ENCODE measurements at places on chromosomes 5 and 9. TPM values are rescaled to one million over a fixed set of nuclear protein-coding genes. Genes with fewer than 3 reads are reported as not detected.
A peak's percentile ranks its signal among the peaks of the same experiment; 100 is the strongest.

Gene PKD2L2
- not detected for total RNA-seq

DNA sequence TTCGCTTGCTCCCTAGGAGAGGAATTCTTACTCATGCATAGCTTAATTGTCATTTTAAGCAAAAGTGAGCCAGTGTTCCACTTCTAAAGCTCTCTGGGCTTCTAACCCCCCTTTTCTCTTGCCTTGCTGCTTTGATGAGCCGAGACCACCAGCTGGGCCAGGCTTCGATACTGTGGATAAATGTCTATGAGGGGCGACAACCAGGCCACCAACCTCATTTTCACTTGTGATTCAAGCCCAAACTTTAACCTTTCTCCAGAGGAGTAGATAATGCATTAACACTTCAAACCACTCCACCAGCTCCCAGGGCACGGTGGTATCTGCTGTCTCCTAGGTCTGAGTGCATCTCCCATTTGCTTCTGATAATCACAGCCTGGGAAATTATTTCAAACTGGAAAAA, 205.6 kb downstream of the PSAT1 start:
- H3K4me3 ChIP-seq = no peak overlapping the region
- H3K27me3 ChIP-seq = no peaks in the 10 kb centered on the region
- H3K4me1 ChIP-seq = no peaks in the 10 kb centered on the region
- DNase-seq = no peak
- no peak overlapping the region for H3K27ac ChIP-seq

Gene PCDHB5
- 0.76 TPM for total RNA-seq

DNA sequence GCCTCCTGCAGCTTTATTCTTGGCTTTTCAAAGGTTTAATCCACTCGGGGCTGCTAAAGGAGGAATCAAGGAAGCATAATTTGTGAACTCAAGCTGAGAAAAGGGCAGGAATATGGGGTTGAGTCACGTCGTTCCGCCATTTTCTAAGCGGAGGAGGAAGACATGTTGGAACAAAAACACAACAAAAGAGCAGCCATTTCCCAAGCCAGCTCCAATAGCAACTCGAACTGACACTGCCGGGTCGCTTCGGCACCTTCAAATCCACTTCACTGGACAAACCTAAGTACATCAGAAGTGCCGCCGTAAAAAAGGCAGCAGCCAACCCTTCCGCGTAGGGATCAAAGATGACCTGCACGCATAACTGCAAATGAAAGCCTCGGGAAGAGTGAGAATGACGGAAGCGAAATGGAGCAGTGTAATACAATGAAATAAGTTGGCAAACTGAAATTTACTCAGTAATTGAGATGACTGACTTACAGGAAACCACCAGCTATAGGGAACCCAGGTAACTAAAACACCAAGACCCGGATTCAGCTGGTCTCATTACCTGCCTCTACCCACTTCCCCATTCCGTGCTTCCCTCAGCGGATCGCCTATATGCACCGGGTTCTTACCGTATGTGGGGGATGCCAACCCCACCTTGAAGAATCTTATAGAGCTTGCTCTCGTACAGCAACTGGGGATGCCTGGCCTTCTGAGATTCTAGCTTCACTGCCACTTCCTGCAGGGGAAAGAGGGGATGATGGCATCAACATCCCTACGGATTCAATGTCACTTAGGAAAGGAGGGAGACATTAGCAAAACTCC, 1.6 kb downstream of the CSNK1A1 start:
- H3K27ac ChIP-seq = peak overlapping the region; percentile 99
- H3K4me3 ChIP-seq = peak overlapping the region; percentile 78
- peaks cover 55% of the 10 kb centered on the region for H3K4me1 ChIP-seq
- H3K27me3 ChIP-seq = no peaks in the 10 kb centered on the region

- no peak overlapping the region for H3K27ac ChIP-seq
- no peaks in the 10 kb centered on the region for H3K27me3 ChIP-seq
- no peaks in the 10 kb centered on the region for H3K36me3 ChIP-seq
- DNase-seq = no peak
- H3K4me3 ChIP-seq = no peak overlapping the region
- H3K4me1 ChIP-seq = peaks cover 10% of the 10 kb centered on the region
These were observed 37.5 kb upstream of the DENND4C start for GRCh38 chr9:19193029-19193324.

- H3K4me1 ChIP-seq = peaks cover 13% of the 10 kb centered on the region
- H3K27me3 ChIP-seq = no peaks in the 10 kb centered on the region
- no peak overlapping the region for H3K27ac ChIP-seq
- no peaks in the 10 kb centered on the region for H3K36me3 ChIP-seq
- no peak overlapping the region for H3K4me3 ChIP-seq
These were observed 25.4 kb upstream of the NKD2 start for GRCh38 chr5:983238-983524.

DNA sequence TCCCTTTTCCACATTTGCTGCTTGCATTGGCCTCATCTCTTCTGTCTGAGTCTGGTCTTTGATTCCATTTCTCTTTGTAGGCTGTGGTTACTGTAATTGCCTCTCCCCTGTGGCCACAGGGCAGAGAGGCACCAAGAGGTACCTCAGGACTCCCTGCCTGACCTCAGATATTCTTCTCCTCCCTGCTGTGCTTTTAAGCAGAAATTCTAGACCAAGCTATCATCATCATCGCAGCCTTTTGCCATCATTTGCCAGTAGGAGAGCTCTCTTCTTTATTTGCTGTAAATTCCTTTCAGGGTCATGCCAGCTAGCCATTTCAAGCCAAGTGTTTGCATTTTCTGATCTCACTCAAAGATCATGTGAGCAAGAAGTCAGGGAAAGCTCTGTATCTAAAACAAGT, 369.6 kb downstream of the ICE1 start:
- no peaks in the 10 kb centered on the region for H3K36me3 ChIP-seq
- peaks cover 8% of the 10 kb centered on the region for H3K27me3 ChIP-seq
- DNase-seq = no peak
- H3K27ac ChIP-seq = no peak overlapping the region

Gene PCDHB13
- 6.0 TPM for total RNA-seq

Gene MTAP
- total RNA-seq = 15.2 TPM

DNA sequence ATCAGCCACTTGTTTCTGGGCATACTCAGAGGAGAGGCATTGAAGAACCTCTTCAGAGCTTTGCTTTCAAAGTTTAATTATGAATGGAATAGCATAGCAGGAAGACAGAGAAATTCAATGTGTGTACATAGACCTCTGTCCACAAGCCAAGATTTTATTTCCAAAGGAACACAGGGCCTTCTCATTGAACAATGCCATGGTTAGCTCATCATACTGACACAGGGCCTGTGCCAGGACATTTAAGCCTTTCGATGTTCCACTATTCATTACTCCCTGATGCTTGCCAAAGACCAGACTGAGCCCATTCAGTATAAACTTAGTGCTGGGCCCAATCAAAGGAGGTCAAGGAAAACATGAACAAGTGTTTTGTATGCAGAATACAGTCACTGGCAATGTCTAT, 280.8 kb downstream of the FBXL17 start:
- H3K4me1 ChIP-seq = no peaks in the 10 kb centered on the region
- H3K36me3 ChIP-seq = no peaks in the 10 kb centered on the region
- H3K27ac ChIP-seq = no peak overlapping the region
- H3K4me3 ChIP-seq = no peak overlapping the region

DNA sequence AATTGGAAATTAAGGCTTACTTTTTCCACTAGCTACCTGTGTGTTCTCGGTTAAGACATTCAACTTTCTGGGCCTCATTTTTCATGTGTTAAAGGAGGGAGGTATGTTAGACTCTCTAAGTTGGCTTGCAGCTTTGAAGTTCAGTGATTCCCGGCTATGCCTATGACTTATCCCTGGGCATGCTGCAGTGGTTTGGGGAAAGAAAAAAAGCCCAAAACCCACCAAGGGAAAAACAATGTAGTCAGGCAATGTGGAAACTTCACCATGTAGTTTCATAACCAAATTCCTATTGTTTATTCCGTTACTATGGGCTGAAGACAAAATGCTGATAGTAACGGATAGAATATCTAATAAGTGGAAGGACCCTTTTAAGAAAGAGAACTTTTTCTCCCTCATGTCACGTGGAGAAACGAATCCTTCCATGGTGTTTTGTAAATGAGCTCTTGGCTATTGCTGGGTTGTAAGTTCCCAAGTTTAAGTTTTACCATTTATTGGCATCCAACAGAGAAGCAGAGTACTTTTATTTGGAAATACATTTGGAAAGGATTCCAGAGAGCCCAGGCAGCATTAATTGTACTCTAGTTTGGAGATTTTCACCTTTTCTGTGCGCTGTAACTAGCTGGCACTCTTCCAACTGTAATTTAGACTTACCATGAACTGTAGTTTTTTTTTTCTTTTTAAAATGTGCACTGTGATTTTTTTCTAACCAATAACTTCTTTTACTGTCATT, 84.9 kb upstream of the MPDZ start:
- no peaks in the 10 kb centered on the region for H3K36me3 ChIP-seq
- no peaks in the 10 kb centered on the region for H3K27me3 ChIP-seq
- no peak overlapping the region for H3K4me3 ChIP-seq
- peaks cover 6% of the 10 kb centered on the region for H3K4me1 ChIP-seq
- DNase-seq = no peak
- H3K27ac ChIP-seq = no peak overlapping the region

Gene DMRT3
- not detected for total RNA-seq

DNA sequence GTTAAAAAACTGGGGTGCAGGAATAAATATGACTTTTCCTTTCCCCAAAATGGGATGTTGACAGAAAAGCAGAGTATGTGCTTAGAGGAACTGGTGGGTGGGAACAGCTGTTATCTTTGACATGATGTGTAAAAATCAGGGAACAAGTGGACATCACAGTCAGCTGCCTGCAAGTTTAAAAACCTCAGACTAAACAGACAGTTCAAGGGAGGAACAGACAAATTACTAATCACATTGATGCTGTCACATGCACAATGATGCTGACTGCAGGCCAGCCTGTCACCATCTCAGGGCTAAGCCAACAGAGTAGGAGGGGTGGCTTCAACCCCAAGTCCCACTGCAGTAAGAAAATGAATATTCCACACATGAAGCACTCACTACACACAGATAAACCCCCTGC, 38.2 kb upstream of the UBAP2 start:
- H3K27ac ChIP-seq = peak overlapping the region; percentile 77
- H3K27me3 ChIP-seq = no peaks in the 10 kb centered on the region
- H3K4me1 ChIP-seq = peaks cover 14% of the 10 kb centered on the region
- H3K36me3 ChIP-seq = peaks cover 63% of the 10 kb centered on the region
- DNase-seq = no peak
- H3K4me3 ChIP-seq = no peak overlapping the region

Gene SHB
- 22.9 TPM for total RNA-seq

DNA sequence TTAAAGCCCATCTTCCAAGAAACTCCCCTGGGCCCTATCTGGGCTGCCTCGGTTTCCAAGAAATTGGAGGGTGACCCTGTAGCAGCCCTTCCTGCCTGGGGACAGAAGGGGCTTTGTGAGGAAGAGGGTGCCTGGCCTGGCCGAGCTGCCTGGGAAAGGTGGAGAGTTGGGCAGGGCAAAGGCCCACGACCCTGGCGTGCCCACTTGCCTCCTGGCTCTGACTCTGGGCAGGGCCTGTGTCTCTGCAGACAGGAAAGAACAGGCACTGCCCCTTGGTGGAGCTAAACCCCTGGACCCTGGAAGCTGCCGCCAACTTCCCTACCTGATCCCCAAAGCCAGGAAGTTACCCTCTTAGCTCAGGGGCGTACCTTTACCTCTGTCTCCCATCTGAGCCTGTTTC, 149.3 kb downstream of the RGS3 start:
- no peak for DNase-seq
- H3K27ac ChIP-seq = no peak overlapping the region
- H3K36me3 ChIP-seq = no peaks in the 10 kb centered on the region
- H3K4me3 ChIP-seq = no peak overlapping the region
- H3K27me3 ChIP-seq = no peaks in the 10 kb centered on the region

DNA sequence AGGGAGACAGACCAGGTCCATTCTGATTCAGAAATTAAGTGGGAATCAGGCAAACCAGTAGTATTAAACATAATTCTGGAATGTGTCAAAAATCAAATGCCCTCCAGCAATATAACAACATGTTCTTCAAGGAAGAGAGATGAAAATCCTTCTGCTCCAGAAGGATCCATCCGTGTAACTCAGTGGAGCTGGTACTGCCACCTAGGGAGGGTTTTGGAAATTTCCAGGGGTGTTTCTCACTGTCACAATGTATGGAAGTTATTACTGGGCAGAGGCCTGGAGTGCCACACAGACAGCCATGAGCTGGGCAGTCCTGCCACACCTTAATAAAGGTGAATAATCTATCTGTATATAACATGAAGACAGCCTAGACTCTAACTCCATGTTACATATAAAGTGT, 87.5 kb downstream of the TTLL11 start:
- no peaks in the 10 kb centered on the region for H3K27me3 ChIP-seq
- H3K27ac ChIP-seq = no peak overlapping the region
- peaks cover 7% of the 10 kb centered on the region for H3K4me1 ChIP-seq
- no peak for DNase-seq

Gene SPINK4
- total RNA-seq = not detected

DNA sequence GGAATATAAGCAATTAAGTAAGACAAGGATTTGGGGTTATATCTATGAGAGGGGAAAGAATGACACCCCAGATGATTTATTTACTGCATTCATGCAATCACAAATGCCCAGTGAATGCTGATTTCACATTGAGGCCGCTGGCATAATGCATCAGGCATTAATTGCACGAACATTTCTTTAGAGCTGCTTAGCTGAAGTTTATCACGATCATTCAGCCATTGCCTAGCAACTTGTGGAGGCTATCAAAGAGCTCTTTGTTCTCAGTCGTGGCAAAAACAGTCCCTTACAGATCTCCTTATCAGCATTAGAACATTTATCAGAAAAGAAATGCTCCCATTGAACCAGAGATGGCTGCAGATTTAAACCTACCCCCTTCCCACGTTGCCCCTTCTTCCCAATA, 88.7 kb upstream of the PRRC1 start:
- H3K36me3 ChIP-seq = no peaks in the 10 kb centered on the region
- no peaks in the 10 kb centered on the region for H3K4me1 ChIP-seq
- DNase-seq = no peak
- H3K27ac ChIP-seq = no peak overlapping the region
- no peaks in the 10 kb centered on the region for H3K27me3 ChIP-seq

Gene ENDOG
- 22.7 TPM for total RNA-seq

Gene C9
- total RNA-seq = not detected

GRCh38 chr9:117354997-117355396, 59.9 kb downstream of the ASTN2 start:
- no peak overlapping the region for H3K27ac ChIP-seq
- H3K4me1 ChIP-seq = no peaks in the 10 kb centered on the region
- no peak for DNase-seq
- H3K27me3 ChIP-seq = no peaks in the 10 kb centered on the region
- H3K4me3 ChIP-seq = no peak overlapping the region

DNA sequence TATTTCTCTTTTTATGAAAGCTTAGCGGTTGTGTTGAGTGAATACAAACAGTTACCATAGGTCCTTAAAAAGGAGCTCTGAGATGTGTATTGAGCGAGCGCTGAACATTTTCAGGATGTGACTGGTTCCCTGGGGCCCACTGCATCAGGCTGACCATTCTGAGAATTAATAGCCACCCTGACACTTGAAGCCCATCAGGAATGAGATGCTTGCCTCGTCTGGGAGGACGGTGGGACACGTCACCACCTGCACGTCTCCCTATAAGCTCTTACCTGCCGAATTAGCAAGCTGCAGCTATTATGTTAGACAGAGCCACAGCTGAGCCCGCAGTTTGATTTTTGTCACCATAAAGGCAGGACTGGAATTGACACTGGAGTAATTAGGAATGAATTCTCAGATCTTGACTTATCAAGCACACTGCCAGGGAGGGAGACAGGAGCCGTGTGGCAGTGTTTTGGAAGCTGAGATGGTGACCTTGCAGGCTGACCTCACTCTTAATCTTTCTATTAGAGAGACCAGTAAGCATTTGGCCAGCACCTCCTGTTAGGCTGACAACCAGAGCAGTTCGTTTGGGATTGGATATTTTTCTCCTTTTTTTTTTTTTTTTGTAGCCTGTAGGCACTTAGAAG, 373.1 kb upstream of the WWC1 start:
- no peak overlapping the region for H3K4me3 ChIP-seq
- peaks cover 6% of the 10 kb centered on the region for H3K4me1 ChIP-seq
- H3K36me3 ChIP-seq = no peaks in the 10 kb centered on the region
- H3K27ac ChIP-seq = no peak overlapping the region

All from suprapubic skin (tissue), 4 donors.